Cerebellar nuclear complex (tissue), 1 donor: ENCODE measurements at places on chromosomes 5 and 9.

DNA sequence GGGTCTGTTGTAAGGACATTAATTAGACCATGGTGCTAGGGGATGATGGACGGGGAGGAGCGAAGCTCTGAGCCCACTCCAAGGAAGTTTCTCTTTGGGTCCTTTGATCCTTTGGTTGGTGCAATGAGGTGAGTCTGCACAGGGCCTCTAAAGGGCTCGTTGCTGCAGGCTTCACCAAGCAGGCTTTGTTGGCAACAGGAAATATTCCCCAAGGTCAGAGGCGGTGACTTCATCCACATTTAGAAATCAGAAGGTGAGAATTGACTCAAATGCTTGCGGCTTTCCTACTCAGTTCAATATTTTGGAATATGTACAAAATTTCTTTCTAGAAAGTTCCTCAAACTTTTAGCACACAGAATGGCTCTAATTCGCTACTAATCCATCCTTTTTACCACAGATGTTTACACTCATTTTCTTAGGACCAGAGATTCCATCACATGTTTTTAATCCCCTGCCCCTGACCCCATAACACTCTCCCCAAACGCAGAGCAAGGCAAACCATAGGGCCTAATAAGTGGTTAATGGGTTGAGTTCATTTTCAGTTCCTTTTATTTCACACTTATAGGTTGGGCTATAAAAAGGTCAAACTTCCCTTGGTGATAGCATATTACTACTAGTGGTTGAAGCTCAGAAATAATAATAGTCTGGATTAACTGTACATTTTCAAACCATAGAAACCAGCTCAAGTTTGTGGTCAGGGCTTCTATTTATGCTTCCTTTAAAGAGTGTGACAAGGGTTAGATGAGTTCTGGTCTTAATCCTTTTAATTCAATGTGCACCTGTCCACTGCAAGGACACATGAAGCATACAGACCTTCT is 37.3 kb upstream of the TMEM252 start:
- DNase-seq = no peak

DNA sequence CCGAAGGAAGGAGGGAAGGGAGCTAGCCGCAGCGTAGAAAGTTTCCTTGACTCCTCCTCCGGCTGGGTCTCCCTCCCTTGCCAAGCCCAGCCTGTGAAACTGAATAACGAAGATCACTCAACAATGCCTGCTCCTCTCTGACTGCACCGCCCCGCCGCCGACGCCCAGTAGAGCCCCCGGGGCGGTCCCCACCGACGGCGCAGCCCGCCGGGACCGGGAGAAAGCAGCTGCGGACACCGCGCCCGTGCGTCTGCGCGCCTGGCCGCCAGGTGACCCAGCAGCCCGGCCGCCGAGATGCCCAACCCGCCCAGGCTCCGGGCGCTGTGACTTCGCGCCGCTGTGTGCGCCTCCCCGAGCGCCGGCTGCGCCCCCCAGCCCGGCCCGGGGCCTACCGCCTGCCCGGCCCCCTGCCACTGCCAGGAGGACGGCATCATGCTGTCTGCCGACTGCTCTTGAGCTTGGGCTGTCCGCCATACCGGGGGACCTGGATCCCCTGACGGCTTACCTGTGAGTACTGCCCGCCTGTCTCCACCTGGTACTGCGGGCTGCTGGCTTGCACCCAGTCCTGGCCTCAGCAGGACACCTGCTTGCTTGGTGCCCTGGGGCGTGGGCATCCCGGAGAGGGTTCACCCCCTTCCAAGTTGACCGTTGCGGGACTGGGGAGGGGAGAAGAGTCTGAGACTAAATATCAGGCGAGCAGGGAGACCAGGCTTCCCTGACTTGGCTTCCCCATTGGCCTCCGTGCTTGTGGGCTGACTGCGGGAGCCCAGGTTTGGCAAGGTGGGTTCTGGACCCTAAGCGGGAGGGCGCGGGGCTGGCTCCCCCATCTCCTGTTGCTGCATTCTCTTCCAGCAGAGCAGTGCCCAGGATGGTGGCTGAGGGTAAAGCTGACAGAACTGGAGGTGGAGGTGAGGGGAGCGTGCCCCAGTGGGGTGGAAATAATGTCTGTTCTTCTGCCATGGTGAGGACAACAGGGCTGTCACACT is 26.2 kb upstream of the SPTLC1 start:
- DNase-seq = no peak

GRCh38 chr9:115209601-115210306 is 91.8 kb upstream of the TNC start:
- no peak for DNase-seq

DNA sequence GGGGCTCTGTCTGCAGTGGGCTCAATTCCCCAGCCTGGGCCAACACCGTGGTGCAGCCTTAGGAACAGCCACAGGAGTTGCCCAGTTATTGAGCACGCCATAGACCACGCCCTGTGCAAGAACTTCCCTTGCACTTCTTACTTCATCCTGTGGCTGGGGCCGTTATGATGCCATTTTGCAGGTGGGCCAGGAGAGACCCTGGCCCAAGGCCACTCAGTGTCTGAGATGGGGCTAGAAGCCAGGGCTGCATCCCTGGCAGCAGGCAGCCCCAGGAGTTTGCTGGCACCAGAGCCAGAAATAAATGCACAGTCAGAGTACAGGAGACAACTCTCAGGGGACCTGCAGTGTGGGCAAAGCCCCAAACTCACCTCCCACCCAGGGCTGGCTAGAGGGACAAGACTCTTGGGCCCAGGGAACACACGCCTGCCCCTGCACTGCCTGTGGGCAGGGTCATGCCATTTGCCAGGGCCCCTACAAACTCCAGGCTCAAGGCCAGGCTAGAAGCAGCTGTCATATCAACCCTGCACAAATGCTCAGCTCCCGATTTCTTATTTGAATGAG is 6.7 kb downstream of the CORO2A start:
- no peak for DNase-seq

GRCh38 chr9:107810461-107810961 is 320.9 kb upstream of the KLF4 start:
- no peak for DNase-seq

GRCh38 chr9:125587819-125588460 is 119.1 kb downstream of the MAPKAP1 start:
- no peak for DNase-seq

GRCh38 chr5:66616520-66617225 is 20.5 kb downstream of the MAST4 start:
- DNase-seq = no peak

DNA sequence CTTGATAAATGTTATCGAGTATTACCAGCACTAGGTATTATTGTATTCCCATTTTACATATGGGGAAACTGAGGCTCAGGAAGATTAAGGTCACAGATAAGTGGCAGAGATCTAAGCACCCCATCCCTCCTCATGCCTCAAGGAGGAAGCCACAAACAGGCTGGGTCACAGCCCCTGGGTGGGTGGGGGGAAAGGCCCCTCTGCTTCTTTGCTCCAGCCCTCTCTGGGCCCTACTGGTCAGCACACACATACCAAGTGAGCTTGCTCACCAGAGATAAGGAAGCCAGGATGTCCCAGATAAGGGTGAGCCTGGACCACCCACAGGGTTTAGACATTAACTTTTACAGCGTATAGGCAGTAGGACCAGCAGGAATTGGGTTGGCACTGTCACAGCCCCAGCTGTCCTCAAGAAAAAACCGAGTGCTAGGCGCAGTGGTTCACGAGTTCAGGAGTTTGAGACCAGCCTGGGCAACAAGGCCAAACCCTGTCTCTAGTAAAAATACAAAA is 45.3 kb downstream of the STK10 start:
- DNase-seq = no peak

GRCh38 chr5:14450018-14450524 is 131.5 kb upstream of the OTULINL start:
- DNase-seq = no peak

- DNase-seq = no peak
These were observed 303.0 kb upstream of the PDE4D start for GRCh38 chr5:60196385-60197113.

GRCh38 chr9:130707225-130707976 is 13.8 kb downstream of the EXOSC2 start:
- no peak for DNase-seq

DNA sequence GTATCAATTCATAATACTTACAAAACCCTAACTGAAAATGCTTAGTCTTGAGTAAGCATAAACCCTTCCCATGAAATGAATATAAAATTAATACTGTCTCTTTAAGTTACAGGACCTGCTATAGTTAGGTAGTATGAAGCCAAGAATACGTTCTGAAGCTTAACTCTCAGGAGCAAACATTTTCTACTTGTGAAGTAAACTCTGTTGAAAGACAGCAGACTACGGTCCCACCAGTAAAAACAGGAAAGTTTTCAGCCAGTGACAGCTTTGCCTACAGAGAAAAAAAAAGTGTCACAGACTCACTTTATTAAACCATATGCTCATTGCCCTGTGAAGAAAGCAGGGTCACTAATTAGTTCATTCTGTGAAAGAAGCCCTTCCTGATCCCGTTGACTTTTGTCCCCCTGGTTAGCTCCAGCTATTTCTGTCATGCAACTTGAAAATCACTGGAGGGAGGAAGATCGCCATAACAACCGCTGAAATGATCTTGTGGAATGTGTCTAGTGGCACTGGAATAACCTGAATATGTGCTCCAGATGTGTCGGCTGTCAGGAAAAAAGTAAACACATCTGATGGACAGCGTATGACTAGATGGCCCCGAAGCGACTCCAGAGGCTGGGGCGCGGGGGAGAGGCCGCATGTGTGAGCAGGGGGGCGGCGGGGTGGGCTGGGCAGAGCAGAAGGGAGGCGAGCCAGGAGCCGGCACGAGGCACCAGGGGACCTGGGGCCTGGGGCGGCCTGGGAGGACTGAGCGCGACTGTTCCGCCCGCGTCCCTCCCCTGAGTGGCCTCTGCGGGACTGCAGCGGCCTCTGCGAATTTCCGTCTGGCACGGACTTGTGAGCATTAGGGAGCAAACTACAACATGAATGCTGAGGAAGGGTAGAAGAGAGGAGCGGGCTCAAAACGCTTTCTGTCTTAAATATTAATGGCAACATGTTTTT is 41.9 kb downstream of the BNC2 start:
- DNase-seq = no peak

DNA sequence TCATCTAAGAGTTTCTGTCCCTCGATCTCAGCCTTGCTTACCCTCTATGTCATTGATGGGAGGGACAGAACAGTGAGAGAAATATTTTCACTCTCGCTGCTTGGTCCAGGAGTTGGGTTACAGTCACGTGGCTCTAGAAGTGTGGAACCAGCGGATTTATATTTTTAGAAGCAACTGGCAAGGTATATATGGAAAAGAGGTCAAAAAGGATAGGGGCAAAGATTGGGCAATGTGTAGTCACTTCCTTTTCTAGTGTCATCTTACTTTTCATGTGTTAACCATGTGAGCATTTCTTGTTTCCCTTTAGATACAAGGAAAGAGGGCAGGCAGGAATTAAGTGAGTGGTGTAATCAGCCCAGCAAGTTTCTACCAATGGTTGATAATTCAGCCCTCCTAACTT is 111.5 kb upstream of the ZNF366 start:
- no peak for DNase-seq

DNA sequence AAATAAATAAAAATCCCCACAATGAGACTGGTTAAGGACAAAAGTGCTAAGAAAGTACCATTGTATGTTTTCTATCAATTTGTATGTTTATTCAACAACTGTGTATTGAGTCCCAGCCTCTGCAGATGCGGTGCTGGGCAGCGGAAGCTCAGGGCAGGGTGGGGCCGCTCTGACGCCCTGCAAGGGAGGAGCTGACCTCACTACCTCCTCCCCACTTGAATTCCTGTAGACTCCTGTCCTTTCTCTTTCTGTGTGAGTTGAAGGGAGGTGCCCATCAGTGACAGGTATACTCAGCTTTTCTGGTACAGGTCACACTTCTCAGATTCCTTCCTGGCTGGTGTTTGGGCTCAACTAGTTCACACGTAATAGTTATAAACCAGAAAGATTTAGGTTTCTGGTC is 27.0 kb downstream of the ANGPTL2 start:
- DNase-seq = no peak

DNA sequence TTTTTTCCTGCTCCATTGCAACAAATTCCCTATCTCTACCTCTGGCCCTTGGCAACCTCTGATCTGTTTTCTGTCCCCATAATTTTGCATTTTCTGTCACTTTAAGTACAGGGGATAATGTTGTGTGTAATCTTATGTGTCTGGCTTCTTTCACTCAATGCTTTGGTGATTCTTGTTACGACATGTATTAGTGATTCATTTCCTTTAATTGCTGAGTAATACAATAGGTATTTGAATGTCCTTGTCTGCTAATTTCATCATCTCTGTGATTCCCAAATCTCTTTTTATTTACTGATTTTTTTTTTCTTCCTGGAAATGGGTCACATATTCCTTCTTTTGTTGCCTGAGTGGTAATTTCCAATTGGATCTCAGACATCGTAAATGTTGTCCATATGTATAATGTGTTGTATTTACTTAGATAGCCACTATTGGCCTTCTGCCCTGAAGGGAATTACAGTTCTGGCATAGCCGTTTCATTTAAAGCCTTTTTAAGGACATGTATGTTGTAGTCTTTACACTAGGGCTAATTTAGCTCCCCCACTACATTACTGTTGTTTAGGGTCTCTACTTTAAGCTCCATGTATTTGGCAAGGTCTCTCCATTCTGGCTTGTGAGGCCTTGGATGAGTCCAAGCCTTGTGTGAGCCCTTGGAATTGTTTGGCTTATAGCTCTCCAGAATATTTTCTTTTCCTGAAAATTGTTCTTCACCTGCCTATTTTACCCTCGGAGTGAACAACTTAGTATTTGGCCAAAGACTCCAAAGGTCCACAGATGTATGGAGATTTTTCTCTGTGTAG is 683.8 kb downstream of the LRRC70 start:
- no peak for DNase-seq

GRCh38 chr9:133516961-133517350 is 7.8 kb downstream of the MYMK start:
- DNase-seq = no peak

DNA sequence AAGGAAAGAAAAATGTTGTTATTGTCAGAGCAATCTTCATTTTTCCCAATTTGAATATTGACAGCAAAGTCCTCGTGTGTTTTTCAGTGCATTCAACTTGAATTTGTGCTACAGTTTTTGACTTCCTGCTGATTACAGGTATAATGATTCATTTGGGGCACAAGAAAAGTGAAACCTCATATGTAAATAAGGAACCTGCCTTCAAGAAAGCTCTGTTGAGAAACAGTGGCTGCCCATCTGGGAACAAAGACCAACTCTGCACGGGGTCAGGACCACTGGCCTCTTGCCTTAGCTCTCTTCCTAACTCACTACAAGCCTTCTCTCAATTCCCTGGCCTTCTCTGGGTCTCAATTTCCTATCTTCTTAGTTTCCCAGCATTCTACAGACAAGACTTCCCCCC is 21.0 kb downstream of the TIMD4 start:
- DNase-seq = no peak

- no peak for DNase-seq
These were observed 113.0 kb downstream of the SMARCA2 start for GRCh38 chr9:2128141-2128540.

- no peak for DNase-seq
These were observed 43.0 kb downstream of the FXN start for GRCh38 chr9:69078581-69078980.

GRCh38 chr9:96524045-96524444 is 74.1 kb downstream of the HABP4 start:
- no peak for DNase-seq

DNA sequence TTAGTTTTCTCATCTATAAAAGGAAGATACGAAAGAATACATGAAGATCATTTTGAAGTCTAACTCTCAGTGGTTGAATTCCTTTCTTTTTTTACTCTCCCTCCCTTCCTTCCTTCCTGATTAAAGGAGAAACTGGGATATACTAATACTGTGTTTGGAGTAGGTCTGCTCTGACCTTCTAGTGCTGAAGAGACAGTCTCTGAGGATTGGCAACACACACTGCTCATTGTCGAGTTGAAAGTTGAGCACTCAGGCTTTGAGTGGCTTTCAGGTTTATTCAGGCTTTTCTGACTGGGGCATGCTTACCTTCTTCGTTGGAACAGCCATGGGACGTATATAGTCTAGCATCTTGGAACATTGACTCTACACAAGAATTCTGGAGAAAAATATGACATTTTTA is 86.9 kb upstream of the RPS23 start:
- DNase-seq = no peak
